ENCODE measurements at places on chromosomes 1 and 21.

DNA sequence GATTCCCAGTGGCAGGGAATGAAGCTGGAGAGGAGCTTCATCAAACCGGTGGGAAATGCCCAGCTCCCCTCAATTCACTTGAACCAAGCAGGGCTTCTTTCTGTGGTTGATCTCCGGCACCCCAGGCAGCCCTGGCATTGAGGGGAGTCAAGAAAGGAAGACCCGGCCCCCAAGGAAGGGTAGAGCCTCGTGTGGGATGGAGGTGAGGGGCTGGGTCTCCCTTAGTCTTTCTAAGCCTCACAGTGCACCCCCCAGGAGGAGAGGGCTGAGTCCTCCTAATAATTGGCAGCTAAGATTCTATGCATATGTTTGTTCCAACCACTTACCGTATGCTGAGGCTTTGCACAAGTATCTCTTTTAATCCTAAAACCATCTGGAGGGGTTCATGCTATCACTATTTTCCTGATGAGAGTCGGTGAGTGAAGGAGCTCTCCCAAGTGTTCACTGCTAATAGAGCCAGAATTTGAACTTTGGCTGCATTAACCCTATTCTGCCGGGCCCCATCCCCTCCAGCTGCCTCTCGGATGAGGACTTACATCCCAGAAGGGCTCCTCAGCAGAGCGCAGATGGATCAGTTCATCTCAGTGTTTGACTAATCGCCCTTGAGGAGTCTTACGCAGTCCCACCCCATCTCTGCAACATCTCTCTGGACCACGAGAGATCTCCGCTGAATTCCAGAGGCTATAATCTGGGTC lies 33.1 kb upstream of the TMEM51 start:
- no peak for DNase-seq

GRCh38 chr1:7988576-7988975 lies 27.1 kb downstream of the PARK7 start:
- DNase-seq = no peak

DNA sequence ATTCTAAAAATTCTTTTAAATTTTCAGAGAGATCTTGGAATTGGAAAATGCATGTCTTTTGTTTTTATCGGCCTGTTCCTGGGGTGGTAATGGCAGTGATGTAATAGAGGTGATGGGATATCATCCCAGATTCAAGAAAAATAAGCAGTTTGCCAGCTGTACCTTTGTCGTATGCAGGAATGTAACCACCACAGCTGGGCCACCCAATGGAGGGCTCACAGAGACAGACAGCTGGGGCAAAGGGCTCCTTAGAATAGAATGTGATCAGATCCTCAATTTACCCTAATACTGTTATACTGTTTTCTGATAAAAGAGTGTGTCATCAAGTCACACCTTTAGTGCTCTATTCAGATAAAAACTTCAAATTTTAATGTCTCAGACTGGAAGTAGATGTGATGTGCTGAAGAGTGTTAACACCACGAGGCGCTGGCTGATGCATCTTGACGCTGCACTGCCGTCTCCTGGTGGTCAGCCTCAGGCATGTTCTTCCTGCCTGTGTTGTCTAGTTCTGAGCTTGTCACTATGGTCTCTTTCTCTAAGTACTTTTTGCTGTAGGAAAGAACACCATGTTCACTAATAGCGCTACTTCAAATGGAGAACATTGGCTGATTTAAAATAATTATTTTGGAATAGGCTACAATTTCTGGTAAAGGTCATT lies 78.8 kb downstream of the C1orf21 start:
- DNase-seq = no peak

- DNase-seq = no peak
Observed at GRCh38 chr1:108811611-108812010, 45.3 kb downstream of the AKNAD1 start.

GRCh38 chr1:153790966-153791647 lies 15.9 kb downstream of the SLC27A3 start:
- DNase-seq = peak; percentile 98

DNA sequence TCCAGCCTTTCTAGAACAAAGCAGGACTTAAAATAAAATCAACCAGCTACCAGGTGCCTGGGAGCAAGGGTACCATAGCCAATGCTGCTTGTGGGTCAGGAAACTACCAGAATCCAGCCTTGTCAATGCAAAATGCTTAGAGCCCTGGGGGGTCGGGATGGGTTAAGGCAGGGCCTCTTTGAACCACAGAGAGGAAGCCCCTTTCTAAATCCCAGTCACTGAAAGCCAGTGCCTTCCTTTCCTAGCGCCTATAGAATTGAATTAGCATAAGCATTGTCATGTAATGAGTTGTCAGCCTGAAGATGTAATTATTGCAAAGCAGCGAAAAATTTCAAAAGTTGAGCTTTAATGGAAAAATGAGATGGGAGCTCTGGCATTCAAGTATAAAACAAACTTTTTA lies 176.6 kb upstream of the DAB1 start:
- no peak for DNase-seq

GRCh38 chr1:223482766-223483165 lies 89.6 kb downstream of the CCDC185 start:
- DNase-seq = no peak

DNA sequence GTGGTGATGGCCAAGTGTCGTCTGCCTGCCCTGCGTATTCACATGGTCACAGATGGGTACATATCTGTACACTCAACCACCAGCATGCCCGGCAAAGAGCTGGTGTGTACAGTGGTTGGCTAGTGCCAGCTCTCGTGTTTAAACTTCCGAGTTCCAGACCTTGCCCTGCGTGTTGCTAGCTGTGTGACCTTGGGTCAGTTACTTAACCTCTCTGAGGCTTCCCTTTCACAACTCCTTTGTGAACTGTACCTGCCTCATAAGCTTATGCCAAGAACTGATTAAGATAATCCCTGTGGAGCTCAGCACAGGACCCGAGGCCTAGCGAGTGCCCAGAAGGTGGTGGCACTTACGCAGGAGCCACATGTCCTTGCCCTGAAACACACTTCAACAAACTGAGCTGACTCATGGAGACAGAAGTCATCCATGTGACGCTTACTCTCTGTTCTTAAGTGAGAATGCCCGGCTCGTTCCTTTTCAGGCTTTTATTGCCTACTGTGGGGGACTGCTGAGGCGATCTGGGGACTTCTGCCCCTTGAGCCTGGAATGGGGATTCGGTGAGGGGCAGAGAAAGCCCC lies 55.4 kb downstream of the ALPL start:
- no peak for DNase-seq

GRCh38 chr21:35674895-35675470 lies 385.3 kb downstream of the SETD4 start:
- DNase-seq = no peak

DNA sequence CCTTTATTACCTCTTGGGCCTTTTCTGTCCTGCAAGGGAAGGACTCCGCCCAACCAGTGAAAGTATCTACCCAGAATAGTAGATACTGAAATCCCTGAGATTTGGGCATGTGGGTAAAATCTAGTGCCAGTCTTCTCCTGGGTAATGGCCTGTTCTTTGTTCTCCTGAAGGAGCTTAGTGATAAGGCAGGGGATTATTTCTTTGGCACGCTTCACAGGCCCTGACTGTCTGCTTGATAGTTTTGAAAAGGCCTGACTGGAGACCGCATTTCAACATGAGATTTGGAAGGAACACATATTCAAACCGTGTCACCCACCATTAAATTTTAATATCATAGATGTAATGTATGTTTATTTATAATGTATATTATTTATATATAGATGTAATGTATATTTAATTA lies 48.9 kb downstream of the RASAL2 start:
- DNase-seq = no peak
